ENCODE measurements at places on chromosomes 6 and 20. TPM values are rescaled to one million over a fixed set of nuclear protein-coding genes. Genes with fewer than 3 reads are reported as not detected.

- DNase-seq = no peak
Measured at GRCh38 chr6:70547313-70547712, 19.4 kb upstream of the SDHAF4 start.

DNA sequence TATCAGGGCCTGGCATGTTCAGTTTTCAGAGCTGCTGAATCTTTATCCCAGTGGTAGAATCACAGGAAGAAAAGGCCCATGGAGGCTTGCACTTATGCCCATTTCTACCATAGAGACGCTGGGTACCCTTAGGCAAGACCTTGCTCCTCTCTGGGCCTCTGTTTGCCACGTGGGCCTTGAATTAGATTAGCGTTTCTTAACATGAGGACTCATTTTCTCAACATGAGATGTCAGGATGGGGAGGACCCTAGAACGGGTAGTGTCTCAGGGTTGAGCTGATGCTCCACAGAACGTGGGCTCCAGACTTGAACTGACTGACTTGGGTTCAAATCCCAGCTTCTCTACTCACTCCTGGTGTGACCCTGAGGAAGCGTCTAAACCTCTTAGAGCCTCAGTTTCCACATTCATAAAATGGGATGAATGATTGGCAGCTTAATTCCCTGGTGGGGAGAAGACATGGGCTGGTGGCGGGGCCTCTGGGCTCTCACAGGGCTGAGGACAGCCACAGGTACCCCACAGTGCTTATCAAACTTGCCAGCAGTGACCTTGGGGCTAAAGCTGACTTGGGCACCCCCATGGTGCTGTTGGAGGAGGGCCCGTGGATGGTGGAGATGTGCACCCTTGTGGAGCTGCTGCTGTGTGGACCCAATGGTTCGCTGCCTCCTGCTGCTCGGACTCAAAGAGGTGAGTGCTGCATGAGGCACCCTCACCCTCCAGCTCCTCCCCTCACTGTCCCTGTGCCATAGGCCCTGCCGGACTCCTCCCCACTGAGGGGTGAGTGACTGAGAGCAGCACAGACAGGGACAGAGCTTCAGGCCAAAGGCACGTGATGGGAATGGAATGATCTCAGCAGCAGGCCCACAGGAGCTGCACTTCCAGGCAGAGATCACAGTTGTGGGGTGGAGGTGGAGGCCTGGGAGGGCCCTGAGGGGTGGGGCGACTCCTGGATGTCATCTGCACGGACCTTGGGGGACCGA is 28.2 kb downstream of the SUN5 start:
- DNase-seq = no peak

- no peak for DNase-seq
Measured at GRCh38 chr6:85261271-85261670, 188.6 kb upstream of the NT5E start.

- DNase-seq = no peak
Measured at GRCh38 chr6:158415666-158416065, 103.4 kb downstream of the TULP4 start.

GRCh38 chr6:141364694-141365093 is 768.0 kb upstream of the GJE1 start:
- DNase-seq = no peak

DNA sequence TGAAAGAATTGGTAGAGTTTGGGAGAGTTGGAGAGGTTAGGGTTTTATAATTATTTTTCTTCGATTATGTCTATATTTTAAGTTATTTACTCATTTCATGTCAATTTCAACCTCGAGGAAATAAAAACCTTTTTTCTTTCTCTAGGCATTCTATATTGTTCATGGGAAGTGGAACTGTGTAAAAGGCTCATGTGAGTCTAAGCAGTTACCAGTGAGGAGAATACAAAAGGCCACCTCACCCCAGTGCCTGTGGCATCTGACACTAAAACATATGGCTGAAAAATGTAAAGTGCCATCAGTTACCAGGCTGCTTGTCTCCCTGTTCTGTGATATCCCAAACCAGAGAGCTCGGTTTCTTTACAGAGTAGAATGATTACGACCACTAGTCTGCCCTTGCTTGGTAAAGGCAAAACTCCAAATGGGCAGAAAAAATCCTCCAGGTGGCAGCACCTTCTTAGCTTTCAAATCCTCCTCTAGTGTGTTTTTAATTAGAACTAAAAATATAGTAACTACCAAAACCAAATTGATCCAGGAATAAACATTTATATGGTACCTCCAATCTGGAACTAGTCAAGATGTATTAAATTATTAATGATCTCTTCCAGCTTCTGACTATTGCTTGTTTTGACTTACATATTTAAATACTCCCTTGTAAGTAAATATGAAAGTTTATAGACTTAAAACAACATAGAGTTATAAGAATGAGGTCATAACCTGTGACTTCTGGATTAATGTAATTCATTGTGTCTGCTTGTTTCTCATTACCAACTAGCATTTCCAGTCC is 122.6 kb upstream of the MCHR2 start:
- DNase-seq = no peak

DNA sequence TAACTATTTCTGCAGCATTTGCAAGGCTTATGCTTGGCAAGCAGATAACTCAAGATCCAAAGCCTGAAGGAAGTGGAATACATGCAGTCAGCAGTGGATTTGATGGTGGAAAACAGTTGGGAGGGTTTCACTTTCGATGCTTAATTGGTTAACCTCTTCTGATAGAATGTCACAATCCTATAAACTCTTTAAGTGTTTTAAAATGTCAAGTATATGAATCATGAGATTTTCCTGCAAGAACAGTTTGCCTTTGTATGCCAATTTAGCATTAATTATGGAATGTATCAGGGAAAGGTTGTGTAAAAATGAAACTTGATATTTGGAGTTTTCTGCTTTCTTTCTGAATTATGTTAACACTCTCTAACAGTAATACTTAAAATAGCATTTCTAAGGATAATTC is 36.6 kb downstream of the NKX2-4 start:
- no peak for DNase-seq

DNA sequence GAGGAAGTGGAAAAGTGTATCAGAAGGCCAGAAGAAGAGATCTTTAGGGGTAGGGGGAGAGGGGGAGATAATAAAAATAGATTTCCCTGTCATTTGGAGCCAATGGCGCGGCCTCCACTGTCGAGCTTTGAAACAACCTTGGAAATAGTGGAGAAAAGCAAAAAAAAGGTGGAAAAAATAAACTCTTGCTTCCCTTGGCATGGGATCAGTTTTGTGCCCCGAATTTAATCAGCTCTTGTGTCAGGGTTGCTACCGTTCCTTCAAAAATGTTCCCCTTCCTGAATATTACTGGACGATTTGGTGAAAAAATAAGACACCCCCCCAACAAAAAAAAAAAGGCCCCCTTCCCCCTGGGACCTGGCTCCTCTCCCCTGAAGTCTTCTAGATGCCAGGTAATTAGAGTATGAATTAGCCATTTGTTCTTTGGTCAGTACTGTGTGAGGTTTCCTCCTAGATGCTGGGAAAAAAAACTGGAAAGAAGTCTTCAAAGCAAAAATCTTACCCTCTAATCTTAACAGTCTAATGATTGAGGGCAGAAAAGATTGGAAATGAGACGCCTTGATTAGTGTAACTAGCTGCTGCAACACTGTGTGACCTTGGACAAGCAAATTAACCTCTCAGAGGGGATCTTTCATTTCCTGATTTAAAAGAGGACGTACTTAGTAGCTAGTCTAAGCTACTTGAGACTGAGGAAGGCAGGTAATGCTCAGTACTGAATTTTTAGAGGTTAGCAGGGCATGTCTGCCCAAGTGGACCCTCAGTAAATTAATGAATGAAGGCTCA is 872 bp upstream of the RBM39 start:
- DNase-seq = no peak

DNA sequence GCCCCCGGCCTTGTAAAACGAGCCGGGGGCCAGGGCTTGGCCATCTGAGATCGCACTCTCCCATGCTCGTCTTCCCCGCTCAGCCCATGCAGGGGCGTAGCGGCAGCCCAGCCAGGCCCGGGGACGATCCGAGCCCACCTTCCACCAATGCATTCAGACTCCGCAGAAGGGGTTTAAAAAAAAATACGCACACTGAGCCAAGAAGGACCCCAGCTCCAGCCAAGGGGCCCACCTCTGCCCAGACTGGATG is 320 bp downstream of the GSTA4 start:
- peak; percentile 89 for DNase-seq

GRCh38 chr20:48448666-48449600 is 378.9 kb downstream of the PREX1 start:
- DNase-seq = no peak

GRCh38 chr20:23011008-23011721 is 23.9 kb upstream of the SSTR4 start:
- no peak for DNase-seq

- DNase-seq = no peak
Measured at GRCh38 chr20:24417485-24417884, 51.9 kb upstream of the SYNDIG1 start.

DNA sequence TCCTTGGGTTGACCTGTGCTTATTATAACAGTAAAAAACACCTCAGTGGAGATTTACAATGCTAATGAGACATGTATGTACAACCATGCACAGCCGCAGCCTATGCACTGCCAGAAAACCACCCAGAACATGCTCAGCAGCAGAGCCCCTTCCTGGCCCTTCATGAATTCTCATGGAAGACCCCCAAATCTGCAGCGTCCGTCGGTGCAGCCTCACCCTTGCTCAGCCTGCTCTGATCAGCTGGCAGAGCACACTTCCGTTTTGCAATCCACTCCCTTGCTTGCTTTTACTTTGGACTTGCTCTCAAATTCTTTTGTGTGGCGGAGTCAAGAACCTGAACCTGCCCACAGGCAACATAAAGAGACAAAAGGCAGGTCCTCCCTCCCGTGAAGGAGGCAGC is 378.2 kb upstream of the SULF2 start:
- DNase-seq = no peak

GRCh38 chr6:53724501-53724900 is 58.9 kb upstream of the KLHL31 start:
- DNase-seq = no peak

GRCh38 chr6:37432590-37432915 is 468 bp upstream of the CMTR1 start:
- no peak for DNase-seq

GRCh38 chr6:3286641-3287171 is 28.0 kb downstream of the PSMG4 start:
- DNase-seq = peak; percentile 69

DNA sequence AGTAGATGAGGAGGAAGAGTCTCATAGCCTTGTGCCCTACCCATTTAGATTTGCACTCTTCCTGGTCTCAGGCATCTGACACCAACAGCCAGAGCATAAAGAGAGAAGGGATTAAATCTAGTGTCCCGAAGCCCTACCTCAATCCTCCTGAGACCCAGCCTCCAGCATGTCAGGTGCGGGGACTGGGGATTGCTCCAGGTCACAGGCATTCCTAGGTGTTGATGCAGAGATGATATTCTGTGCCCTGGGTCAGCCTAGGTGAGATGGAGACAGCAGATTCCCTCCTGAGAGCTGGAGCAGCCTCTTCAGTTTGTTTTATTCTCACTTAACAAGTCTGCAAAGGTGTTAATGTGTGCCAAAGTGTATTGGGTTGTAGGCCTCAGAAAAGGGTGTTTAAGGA is 89.8 kb downstream of the ANKRD6 start:
- no peak for DNase-seq

GRCh38 chr6:168123165-168123911 is 44.3 kb upstream of the FRMD1 start:
- peak; percentile 27 for DNase-seq

GRCh38 chr6:160076009-160076408 is 45.6 kb upstream of the SLC22A1 start:
- no peak for DNase-seq

GRCh38 chr6:129771678-129772077 is 61.7 kb upstream of the ARHGAP18 start:
- no peak for DNase-seq

DNA sequence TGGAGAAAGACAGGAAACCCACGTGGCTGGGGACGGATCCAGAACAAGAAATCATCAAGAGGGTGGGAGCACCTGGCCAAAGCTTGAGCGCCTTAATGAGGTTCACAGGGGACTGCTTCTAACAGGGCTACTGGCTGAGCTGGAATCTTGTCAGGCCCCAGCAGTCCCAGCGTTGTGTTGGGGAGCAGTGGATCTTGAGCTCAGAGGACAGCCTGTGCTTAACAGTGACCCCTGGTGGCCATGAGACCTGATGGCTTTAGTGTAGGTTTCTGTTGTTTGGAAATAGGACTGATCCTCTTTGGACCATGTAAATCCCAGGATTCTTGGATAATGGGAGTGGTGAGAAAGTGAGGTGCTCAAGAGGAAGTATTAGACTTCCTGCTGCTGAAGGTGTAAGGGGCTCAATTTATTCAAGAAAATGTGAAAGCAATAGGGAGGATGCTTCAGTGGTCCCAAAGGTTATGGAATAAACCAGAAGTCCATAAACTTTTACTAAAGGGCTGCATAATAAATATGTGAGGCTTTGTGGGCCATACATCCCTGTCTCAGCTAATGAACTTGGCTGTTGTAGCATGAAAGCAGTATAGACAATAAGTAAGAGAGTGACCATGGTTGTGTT is 216.2 kb downstream of the NFATC2 start:
- DNase-seq = no peak

GRCh38 chr6:23529902-23530301 is 596.1 kb upstream of the NRSN1 start:
- no peak for DNase-seq

DNA sequence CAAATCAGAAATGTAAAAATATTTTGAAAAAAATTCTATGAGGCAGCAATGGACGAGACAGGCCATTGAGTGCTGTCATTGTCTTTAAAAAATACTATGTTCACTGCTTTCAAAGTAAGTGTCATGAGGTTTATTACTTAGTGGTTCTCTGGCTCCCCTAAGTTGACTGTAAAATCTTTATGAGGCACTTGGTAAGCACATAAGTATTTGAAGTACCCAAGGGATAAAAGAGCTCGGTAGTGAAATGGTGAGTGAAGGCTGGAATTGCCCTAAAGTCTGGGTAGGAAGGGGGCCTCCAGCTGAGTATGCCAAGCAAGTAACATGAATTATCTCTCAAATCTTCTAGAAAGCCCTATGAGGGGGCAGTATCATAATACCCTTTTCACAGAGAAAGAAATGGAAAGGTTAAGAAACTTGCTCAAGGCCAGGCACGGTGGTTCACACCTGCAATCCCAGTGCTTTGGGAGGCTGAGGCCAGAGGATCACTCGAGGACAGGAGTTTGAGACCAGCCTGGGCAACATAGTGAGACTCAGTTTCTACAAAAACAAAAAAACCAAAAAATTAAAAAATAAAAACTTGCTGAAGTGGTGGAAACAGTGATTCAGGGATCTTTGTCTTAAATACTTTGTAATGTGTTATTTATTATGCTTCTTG is 5.5 kb upstream of the CTCFL start:
- no peak for DNase-seq

DNA sequence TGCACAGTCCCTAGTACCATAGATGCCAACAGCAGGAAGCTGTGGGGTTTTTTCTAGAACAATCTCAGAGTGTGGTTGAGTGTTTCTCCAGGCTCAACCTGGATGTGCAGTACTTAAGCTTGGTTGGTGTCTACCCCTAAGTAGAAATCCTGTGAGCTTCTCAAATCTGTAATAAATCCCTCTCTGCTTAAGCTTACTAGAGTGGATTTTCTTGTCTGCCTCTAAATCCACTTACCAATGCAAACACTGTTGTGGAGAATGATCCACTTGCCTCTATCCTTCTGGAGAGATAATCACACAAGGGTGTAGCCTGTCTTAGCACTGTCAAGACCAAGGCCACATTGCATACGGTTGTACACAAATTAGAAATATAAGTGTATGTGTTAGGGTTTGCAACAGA is 43.3 kb upstream of the CLIC5 start:
- no peak for DNase-seq

DPPA5 gene
- not detected for polyA plus RNA-seq

TRIM10 gene
- not detected for polyA plus RNA-seq

ZBP1 gene
- 9.8 TPM for polyA plus RNA-seq

RAB44 gene
- 0.24 TPM for polyA plus RNA-seq

KCNK15 gene
- polyA plus RNA-seq = 0.08 TPM

DYNLT2 gene
- 3.6 TPM for polyA plus RNA-seq

IMPG1 gene
- polyA plus RNA-seq = 0.02 TPM

NTSR1 gene
- polyA plus RNA-seq = 0.14 TPM

KIFC1 gene
- 11.3 TPM for polyA plus RNA-seq

SAPCD1 gene
- 7.5 TPM for polyA plus RNA-seq

Measured in spleen (tissue), 13 donors.